ENCODE measurements at places on chromosomes 12 and 14.
A peak's percentile ranks its signal among the peaks of the same experiment; 100 is the strongest.

GRCh38 chr12:27480016-27480415 lies 33.5 kb downstream of the SMCO2 start:
- no peak for DNase-seq

- DNase-seq: no peak
Observed at GRCh38 chr12:68377881-68378280, 45.7 kb upstream of the MDM1 start.

- DNase-seq: no peak
Observed at GRCh38 chr14:96268431-96269358, 12.7 kb downstream of the BDKRB1 start.

DNA sequence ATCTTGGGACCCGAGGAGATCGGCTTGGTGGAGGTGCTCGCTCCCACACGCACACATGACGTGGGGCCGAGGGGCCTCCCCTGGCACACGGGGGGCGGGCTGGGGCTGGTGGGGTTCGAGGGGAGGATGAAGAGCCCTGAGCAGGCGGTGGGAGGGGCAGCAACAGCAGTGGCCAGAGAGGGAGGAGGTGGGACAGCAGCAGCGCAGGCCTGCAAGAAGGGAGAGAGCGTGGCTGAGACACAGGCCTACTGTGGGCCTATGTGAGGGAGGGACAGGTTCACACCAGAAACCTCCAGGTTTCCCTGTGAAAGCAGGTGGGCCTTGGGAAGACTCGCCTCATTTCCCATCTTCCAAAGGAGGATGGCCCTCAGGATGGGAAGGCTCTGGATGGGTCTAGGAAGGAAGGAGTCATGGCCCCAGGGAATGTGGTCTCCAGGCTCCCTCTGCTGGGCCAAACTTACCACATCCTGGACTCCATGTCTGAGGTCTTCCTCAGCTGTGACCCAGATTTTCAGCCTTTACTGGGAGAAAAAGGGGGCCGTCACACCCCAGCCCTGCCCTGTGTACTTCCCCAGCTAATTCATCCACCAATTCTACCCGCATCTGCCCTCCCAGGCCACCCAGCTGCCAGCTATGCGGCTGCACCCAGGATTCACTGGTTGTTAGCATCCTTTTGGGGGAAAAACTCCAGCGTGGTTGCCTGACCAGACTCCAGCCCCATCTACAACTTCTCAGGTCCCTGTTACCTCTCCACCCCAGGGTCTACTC lies 2.8 kb downstream of the PIANP start:
- peak; percentile 51 for DNase-seq

- no peak for DNase-seq
Observed at GRCh38 chr12:92529944-92530343, 172.8 kb upstream of the PLEKHG7 start.

- DNase-seq: no peak
Observed at GRCh38 chr12:132723015-132723763, 12.5 kb downstream of the PGAM5 start.

- no peak for DNase-seq
Observed at GRCh38 chr12:41905073-41905758, 239.5 kb downstream of the GXYLT1 start.

DNA sequence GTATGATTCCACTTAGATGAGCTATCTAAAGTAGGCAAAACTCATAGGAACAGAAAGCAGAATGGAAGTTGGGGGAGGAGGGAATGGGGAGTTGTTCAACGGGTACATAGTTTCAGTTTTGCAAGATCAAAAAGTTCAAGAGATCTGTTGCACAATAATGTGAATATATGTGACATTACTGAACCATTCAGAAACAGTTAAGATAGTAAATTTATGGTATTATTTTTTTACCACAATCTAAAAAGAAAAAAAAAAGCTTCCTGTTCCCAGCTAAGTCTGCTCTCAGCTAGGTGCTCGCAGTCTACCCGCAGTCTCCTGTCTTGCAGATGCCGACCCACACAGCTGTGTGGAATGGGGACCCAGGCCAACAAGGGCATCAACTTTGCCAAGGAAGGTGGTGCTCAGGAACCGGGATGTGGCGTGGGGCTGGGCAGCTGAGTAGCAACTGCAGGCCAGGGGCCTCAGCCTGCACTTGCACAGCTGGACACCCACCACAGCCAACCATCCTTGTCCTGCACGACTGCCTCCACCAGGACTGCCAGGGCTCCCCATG lies 15.3 kb upstream of the ANO6 start:
- DNase-seq: no peak

DNA sequence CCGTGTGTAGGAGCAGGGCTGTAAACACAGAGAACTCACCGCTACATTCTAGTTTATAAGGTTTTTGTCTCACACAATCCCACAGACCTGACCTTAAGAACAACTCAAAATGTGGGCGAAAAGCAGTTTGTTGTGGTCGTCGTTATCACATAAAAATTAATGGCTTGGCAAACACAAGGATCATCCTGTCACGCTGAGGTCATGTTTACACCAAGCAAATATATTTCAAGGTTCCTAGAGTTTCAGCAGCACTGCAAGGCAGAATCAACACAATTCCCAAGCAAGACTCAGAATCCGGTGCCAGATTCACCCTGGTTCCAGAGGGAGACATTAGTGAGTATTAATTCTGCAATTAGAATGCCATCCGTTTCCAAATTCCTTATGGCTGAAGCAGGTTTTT lies 30.1 kb upstream of the MAP1LC3B2 start:
- DNase-seq: no peak

DNA sequence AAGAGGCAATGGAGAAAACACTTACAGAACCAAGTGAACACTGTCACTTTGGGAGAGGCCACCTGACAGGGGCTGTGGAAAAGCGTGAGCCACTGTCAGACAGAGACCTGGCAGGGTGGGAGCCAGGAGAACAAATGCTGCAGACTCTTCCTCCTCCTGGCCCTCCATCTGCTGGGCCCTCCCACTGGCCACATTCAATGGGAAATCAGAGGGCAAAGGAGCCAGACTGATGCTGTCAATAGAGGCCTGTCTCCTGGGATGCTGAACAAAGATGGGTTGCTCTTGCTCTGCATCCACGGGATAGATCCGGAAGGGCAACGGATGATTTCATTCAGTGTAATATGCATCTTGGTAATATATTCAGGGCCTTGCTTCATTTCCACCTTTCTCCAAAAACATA lies 44.9 kb upstream of the BCAT1 start:
- no peak for DNase-seq

- no peak for DNase-seq
Observed at GRCh38 chr14:49420201-49420600, 166.0 kb downstream of the RPS29 start.

DNA sequence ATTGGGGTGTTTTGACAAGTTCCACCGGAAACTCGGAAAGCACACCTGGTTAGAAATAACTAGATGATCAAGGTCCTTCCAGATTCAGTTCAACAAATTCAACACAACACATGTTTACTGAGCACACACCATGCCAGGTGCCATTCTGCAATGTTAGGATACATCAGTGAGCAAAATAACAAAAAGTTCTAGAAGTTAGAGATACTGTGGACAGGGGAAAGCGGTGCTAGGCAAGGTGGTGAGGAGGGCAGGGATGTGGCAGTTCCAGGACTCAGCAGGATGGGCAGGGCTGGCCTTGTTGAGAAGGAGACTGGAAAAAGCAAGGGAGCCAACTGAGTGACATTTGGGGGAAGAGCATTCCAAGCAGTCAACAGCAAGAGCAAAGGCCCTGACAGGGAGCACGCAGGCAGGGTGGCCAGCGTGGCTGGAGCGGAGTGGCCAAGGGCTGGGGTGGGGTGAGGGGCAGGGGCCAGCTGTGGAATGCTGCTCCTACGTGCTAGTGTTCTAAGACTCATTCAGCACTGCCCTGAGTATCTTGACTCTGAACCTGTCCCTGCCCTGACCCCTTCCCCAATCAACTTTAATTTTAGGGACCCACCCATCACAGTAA lies 19.4 kb upstream of the FAIM2 start:
- no peak for DNase-seq

- no peak for DNase-seq
Observed at GRCh38 chr12:89566615-89567014, 40.8 kb upstream of the POC1B start.

DNA sequence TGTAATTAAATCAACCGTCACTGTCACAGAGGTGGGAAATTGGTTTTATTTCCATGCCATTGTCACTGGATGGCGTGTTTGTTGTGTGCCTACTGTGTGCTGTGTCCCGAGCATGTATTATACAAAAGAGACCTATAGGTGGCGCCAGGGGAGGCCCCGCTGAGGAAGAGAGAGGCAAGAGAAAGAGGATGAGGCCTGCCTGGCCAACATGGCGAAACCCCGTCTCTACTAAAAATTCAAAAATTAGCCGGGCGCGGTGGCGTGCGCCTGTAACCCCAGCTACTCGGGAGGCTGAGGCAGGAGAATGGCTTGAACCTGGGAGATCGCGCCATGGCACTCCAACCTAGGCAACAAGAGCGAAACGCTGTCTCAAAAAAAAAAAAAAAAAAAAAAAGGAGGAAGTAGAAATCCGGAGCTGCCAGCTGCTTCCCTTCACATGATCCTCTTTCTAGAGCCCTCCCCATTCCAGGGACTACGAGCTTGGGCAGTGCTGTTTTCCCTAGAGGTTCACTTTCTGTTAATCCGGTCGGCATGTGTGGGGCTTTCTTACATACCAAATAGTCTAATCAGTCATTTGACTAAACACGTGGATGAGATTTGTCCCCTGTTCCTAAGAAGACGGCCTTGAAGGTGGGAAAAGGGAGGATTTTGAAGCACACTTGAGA lies 6.4 kb upstream of the CCDC175 start:
- DNase-seq: no peak

GRCh38 chr12:51270067-51270950 lies at the start of gene SMAGP:
Gene SMAGP (minus strand): TSS chr12:51270415. CDS start chr12:51269278, 1,137 bp downstream.
- DNase-seq: no peak

- DNase-seq: no peak
Observed at GRCh38 chr12:63811755-63812154, 32.0 kb downstream of the RXYLT1 start.

DNA sequence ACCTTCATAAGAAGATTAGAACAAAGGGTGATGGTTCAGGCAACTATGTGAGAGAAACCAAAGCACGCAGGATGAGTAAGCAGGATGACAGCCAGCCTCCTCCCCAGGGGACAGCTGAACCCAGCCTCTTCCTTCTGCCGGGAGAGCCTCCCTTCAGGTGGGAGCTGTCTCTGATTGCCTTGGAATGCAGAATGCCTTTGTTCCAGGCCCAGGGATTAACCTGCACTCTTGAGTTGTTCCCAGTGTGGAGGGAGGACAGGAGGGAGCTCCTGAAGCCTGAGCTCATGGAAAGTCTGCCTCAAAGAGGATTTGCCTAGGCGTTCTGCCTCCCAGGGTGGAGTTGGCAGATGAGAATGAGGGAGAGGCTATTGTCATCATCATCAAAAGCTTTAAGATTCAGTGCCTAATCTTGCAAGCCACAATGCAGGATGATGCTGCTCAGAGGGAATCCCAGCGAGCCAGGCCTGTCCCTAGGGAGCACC lies 3.6 kb upstream of the KRT6A start:
- no peak for DNase-seq

DNA sequence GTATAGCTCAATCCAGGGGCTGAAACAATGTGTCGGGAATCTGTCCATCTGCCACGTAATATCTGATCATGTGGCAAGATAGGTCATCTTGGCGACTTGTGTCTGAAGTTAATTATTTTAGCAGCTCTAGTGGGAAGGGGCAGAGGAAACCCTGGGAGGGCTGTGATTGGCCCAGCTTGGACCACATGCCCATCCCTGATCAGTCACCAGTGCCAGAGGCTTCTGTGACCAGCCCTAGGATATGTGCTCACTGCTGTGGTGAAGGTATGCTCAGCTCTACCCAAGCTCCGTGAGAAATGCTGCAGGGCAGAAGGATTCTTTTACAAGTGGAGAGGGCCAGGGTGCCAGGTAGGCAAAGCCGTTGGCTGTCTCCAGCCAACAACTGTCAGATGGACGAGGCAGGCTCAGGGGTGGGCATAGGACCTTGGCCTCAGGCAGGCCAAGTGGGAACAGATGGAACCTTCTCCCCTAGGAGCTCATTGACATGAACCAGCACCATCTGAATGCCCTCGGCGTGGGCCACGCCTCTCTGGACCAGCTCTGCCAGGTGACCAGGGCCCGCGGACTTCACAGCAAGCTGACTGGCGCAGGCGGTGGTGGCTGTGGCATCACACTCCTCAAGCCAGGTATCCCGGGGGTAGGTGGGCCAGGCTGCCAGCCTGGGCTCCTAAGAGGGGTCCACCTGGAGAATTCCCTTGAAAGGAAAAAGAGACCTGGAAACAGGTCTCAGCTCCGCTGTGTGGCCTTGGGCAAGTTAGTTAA lies 21.1 kb downstream of the MVK start:
- DNase-seq: no peak

- DNase-seq: no peak
Observed at GRCh38 chr12:121893961-121894460, 5.4 kb downstream of the PSMD9 start.

DNA sequence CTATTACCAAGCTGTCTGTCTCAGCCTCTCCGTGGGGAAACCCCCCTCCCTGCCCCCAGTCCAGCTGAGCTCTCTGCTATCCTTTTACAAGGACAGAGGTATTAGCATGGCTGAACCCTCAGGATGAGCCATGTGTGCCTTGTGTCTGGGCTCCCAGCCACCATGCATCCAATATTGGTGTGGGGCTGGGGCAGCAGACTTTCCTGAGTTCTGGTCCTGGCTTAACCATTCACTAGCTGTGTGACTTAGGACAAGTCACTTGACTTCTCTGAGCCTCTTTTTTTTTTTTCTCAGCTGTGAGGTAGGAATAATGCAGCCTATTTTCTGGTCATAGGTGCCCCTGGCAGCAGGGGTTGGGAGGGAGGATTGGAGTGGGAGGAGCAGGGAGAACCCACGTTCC lies 17.1 kb upstream of the CYP46A1 start:
- no peak for DNase-seq

- DNase-seq: no peak
Observed at GRCh38 chr14:98170575-98170974, 1101.4 kb downstream of the BCL11B start.
